Omental fat pad (tissue), 4 donors: ENCODE measurements at places on chromosomes 7 and 10.

- DNase-seq = no peak
Measured at GRCh38 chr10:73914036-73914435, 3.1 kb downstream of the PLAU start.

DNA sequence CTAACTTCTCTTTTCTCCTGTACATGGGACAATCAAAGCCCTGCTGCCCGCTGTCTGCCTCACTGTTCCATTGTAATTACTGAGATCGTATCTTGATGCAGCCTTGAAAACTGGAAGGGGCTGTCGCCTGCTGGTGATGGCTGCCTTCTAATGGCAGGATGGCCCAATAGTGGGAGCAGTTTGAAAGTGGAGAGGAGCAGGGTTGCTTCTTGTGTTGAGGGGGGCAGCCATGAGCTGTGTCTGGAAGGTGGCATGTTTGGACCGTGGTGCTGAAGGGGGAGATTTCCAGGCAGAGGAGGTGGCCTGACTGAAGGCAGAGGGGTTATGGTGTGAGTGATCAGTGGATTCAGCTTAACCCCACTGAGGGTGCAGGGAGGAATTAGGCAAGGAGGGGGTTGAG is 8.1 kb downstream of the WDFY4 start:
- DNase-seq = no peak

DNA sequence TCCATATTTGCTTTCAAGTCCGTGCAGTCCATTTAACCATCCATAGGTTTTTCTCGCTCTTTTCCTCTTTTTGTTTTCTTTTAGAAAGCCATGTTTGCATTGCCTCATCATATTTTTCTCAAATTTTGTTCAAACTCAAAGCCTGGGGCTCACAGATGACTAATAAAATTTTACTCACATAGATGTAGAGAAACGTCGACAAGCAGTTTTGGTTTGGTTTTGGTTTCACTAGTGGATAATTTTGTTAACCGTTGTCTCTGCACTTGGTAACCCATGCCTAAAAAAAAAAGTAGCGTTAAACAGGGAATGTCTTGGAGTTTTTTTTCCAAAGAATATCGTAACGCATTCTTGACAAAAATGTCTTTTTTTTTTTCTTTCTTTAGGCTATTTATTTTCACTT is 344.2 kb upstream of the GALNT17 start:
- no peak for DNase-seq

DNA sequence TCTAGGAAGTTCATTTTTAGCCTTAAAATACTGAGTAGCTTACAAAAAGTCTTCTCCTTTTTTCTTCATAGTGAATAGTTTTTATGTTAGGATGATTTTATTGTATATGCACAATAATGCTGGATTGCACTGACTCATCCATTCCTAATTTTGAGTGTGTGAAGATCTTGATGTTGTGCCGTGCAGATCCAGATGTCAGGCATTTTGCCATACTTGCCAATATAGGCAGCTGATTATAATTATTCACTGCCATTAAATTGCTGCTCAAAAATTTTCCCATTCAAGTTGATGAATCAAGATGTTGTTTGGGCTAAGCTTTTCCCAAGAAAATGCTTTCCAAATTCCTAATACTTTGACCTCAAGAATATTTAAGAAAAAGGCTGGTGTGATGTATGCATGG is 218.3 kb downstream of the AHR start:
- no peak for DNase-seq

DNA sequence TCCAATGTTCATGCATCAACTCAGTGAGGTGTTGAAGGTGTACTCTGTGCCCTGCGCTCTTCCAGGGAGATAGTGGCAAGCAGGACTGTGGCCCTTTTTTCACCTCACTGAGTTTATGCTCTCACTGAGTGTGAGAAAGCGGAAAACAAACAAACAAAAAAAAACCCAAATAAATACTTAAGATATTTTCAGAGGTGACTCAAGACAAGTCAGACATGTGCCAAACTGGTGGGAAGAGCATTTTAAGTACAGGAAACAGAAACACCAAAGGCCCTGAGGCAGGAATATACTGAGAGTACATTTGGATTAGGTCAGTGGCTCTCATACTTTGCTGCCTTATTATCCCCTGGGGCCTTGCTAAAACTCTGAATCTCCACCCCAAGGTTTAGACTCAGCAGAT is 111.9 kb upstream of the IGFBP3 start:
- DNase-seq = no peak

- DNase-seq = no peak
Measured at GRCh38 chr7:76008156-76008687, 13.8 kb upstream of the TMEM120A start.

GRCh38 chr10:127186813-127187212 is 9.6 kb downstream of the INSYN2A start:
- no peak for DNase-seq

GRCh38 chr7:105298439-105298894 is 90.3 kb downstream of the SRPK2 start:
- no peak for DNase-seq

DNA sequence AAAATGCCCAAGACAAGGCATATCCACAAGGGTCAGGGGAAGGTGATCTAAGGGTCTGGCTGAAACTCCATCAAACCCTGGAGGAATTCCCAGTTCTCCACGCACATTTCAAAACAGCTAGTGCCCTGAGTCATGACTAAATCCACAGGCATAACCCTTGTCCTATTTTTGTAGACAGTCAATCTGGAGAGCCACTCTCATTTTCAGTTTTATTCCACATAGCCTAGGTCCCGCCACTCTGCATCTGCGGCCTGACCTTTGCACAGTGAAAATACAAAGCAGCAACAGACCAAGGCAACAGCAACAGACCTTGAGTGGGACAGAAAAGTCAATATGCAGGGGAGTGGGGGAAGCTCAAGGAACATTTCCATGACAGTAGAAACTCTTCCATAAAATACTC is 201.4 kb upstream of the NPVF start:
- no peak for DNase-seq

- DNase-seq = no peak
Measured at GRCh38 chr7:97422046-97422445, 304.5 kb downstream of the SDHAF3 start.

DNA sequence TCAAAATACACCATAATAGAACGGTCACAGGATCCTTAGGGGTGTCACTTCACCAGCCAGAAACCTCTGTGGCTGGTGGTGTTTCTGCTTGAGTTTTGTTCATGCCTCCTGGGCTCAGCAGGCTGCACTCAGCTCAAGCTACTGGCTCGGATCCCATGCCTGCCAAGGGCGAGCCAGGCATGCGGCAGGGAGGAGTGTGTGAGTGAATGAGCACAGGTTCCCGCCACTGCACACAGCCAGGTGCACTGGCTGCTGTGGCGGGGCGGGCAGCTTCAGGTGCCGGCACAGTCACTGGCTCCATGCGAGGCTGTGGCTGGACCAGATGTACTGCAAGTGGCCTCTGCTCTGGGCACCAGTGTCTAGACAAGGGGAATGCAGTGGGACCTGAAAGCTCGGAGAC is 29.5 kb downstream of the CLDN12 start:
- no peak for DNase-seq

- no peak for DNase-seq
Measured at GRCh38 chr10:74500026-74500704, 326.2 kb upstream of the KAT6B start.

DNA sequence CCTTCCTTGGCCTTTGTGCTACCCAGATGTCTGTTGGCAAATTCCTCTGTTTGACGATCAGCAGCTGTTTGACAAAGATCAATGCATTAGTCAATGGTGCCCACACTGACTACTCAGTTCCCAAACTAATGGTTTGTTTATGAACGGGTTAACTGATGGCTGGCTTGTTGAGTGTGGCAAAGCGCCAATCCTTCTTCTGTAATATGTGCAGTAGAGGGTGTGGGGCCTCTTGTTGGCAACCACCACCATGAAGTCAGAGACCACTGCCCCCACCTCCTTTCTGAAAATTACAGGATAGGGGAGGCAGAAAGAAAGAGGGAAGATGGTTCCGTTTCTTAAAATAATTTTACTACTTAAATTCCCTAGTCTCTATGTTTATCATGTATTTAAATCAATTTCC is 2.6 kb upstream of the PLCE1 start:
- no peak for DNase-seq

DNA sequence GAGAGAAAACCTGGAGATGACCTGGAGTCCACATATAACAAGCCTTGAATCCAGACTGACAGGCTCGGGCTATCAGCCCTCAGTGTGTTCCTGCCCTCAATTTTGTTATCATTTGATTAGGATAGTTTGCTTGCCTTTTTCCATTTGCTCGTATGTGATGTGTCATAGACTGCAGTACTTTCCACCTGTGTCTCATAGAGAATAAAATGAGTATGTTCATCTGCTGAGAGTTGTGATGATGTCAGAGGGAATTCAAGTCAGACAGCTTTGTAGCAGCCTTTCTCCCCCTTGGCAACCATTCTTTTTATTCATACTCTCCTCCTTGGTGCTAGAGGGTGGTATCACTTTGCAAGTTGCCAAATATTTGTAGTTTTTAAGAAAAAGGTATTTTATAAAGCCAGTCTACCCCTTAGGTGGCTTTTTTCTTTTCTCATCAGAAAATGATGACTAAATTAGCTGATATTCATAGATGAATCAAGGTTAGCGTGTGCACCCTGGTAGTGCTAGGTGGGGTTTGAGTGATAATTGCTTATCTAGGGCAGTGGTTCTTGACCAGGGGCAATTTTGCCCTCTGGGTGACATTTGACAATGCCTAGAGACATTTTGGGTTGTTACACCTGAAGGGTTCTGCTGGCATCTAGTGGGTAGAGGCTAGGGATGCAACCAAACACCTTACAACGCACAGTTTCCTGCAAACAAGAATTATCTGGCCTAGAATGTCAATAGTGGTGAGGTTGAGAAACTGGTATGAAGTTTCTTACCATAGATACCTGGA is 5.4 kb downstream of the SGPL1 start:
- no peak for DNase-seq

DNA sequence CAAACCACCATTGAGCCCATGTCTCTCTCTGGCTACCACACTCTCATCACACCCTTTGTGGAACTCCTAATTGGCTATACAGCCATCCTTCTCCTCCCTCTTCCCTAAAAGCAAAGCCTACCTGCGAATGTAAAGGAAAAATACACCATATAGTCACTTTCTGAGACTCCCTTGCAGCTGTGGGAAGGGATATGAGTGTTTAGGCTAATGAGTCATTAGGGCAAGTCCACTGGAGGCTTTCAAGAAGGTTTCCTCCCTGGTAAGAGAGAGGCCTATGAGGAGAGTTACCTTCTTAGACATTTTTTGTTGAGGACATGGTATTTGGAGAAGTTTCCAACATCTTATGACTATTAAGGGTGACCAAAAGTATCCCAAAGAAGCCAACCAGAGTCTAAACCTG is 4.1 kb upstream of the TMEM243 start:
- no peak for DNase-seq

DNA sequence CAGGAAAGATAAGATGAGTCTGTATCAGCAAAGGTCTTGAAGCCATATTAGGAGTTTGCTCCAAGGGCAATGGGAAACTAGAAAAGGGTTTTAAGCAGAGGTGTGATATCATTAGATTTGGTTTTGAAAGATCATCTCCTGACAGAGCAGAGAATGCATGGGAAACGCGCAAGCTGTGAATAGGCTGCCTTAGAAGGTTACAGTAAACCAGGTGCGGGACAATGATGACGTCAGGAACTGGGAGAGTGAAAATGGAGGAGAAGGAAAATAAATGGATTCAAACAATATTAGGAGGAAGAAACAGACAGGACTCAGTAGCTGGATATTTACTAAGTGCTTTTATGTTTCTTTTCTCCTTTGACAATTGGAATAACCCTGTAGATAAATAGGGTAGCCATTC is 50.6 kb downstream of the CACNB2 start:
- no peak for DNase-seq

GRCh38 chr7:73999664-74000435 is 28.1 kb upstream of the ELN start:
- no peak for DNase-seq

DNA sequence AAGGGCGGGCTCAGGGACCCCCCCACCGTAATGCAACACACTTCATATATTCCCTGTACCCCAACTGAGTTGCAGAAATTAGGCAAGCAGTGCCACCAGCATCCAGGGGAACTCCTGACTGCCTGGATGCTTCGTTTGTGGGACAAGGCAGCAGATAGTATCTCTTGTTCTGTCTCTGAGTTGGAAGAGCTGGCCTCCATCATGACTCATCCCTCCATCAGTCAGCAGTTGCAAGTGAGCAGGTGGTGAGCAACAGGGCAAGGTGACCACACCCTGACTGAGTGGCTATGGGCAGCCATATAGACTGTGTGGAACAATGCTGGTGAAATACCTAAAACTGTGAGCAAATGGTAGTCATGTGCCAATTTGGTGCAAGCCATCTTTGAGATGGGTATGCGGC is 22.8 kb upstream of the ADAMTS14 start:
- no peak for DNase-seq

DNA sequence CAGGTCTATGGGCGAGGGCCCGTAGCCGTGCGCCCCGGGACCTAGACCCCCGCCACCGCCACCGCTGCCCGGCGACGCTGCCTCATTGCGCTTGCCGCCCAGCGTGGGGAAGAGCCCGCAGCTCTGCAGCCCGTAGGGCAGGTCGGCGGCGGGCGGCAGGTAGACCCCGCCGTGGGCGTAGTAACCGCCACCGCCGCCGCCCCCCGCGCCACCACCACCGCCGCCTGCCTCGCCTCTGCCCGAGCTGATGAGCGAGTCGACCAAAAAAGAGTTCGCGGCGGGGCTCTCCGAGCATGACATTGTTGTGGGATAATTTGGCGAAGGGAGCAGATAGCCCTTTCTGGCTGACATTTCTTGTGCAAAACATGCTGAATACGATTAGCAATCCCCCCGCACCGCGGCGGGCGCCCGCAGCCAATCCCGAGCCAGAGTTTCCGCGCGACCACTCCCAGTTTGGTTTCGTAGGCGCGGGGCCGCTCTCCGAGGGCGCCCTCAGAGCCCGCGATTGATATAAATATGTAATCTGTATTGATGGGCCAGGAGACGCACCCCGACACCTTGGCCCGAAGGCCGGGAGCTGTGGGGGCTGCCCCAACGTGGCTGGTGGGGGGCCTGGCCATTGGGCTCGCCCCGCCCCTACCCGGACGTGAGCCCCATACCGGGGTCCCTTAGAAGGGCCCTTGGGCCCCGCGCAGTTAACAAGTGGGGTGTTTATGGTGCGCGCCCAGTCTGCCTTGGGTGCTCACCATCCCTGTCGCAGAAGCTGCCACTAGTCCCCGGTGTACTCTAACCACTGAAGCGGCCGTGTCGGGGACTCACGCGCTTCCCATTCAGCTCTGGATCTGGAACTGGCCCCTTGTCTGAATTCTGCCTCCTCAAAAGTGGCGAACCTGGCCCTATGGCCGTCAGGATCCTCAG is at the start of gene HOXA10:
Gene HOXA10 (minus strand): TSS at position 365 of the 918 bp plus-strand sequence. CDS start 14 bp downstream, at position 351.
- DNase-seq = peak; percentile 14

GRCh38 chr10:78812571-78813318 is 256.0 kb upstream of the ZMIZ1 start:
- DNase-seq = no peak

GRCh38 chr10:23927576-23928325 is 281.2 kb upstream of the KIAA1217 start:
- no peak for DNase-seq

- no peak for DNase-seq
Measured at GRCh38 chr10:27446091-27446918, 57.8 kb upstream of the RAB18 start.

- no peak for DNase-seq
Measured at GRCh38 chr10:34184939-34185386, 630.1 kb downstream of the PARD3 start.
